K562 (cell line): ENCODE measurements at places on chromosomes 5 and 9.

DNA sequence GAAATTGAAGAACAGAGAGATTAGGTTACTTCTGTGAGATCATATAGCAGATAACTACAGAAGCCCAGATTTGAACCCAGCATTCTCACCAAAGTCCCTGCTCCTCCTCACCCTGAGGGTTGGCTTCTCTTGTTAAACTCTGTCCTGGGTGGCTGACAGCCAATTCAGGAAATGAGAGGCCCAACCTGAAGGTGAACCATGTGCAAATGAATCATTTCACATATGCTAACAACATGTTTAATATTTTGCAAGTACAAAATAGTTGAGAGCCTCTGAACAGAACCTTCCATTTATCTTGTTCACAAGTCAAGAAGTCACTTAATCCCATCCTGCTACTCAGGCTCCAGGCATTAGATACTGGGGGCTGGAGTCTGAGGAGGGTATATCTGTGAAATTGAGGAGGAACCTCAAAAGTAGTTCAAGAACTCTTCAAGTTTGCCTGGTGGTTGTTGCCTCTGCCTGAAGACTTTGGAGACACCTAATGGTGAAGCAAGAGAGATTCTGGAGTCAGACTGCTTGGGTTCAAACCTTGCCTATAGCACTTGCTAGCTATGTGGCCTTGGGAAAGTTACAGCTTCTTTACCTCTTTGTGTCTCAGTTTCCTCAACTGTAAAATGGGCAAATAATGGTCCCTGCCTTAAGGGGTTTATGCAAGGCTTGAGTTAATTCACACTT is 564.0 kb downstream of the PSAT1 start:
- DNase-seq = no peak

GRCh38 chr9:130337318-130337717 is 71.8 kb downstream of the HMCN2 start:
- DNase-seq = no peak

GRCh38 chr9:71755869-71756268 is 12.4 kb downstream of the CEMIP2 start:
- DNase-seq = no peak

- DNase-seq = peak; percentile 53
Measured at GRCh38 chr5:135569755-135570452, 8.9 kb downstream of the CXCL14 start.

- no peak for DNase-seq
Measured at GRCh38 chr5:94694671-94695070, 76.2 kb downstream of the SLF1 start.

DNA sequence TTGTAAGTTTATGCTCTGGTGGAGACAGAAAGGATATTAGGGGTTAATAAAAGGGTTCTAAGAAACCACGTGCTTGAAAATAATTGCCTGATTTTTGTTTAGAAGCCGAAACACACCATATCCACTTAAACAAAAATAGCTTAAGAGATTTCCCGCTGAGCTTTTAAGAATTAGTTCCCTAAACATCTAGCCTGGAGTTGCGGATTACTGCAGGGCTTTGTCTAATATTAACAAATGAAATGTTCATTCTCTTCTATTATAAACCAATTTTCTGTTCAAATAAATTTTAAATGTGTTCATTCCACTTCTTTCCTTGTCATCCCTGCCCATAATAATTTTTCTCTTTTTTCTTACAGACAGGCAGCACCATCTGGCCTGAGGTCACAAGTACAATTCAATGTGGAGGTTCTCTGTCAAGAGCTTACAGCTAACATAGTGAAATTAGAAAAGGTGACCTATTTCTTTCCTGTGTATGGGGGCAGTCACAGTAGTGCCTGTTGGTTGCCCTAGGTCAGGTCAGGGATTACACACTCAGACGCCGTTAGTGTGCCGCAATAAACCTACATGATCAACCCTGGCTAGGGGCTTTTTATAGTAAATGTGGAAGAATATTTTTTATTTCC is 65.3 kb downstream of the GRAMD2B start:
- DNase-seq = no peak

DNA sequence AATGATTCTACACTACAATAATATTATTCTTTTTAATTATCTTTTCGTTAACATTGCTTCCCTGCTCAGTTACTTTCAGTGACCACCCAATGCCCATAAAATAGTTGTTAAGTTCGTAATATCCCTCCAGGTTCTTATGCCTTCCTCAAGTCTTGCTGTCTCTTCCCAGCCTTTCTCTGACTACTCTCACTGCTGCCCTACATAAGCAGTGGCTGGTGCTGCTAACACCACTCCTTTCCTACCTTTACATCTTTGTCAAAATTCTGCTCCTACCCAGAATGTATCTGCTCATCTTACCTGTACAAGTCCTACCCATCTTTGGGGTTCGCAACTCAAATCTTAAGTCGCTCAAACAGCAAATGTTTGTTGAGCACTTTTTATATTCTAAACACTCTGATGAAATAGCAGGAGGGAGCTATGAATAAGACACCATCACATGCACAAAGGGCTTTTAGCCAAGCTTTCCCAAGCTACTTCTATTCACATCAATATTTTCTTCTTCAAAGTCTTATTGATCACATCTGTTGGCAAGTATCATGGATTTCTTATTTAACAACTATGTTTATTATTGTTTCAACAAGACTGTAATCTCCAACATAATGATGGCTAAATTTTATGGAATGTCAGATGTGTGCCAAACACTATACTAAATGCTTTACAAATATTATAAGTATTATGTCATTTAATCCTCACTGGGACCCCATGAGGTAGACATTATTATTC is 29.5 kb downstream of the SLC25A46 start:
- DNase-seq = no peak

GRCh38 chr9:72786948-72787347 is 165.9 kb downstream of the ALDH1A1 start:
- no peak for DNase-seq

- DNase-seq = no peak
Measured at GRCh38 chr9:122444041-122444733, 33.5 kb downstream of the OR1J1 start.

DNA sequence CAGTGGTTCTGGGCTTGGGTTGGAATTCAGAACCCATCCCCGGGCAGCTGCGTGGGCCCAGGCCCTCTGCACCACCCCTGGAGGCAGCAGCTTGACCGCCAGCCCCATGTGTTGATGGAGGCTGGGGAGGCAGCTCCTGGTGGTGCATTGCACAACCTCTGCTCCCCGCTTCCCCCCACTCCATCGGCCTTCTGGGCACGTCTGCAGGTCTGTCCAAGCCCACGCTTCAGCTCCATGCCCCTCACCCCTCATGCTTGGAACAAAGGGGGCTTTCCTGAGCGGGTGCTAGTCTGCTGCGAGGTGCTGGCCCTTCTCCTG is 1.4 kb downstream of the NCS1 start:
- no peak for DNase-seq

GRCh38 chr5:177980743-177981151 is 15.3 kb downstream of the PROP1 start:
- DNase-seq = no peak

DNA sequence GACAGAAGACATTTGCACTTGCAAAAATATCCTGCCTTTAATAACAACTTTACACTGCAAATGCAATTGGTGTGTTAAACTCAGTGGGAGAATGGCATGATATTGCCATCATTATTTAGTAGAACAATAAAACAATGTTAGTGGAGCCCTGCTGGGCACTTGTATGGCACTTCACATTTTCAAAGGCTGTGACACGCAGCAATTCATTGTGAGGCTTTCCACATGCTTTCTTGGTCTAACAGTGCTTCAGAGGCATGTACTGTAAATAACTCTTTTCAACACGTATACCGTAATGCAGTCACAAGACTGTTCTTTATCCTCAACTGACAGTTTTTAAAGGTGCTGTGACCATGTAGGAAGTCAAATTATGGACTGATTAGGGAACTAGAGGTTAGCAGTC is 155.5 kb upstream of the EPB41L4A start:
- DNase-seq = no peak

- DNase-seq = no peak
Measured at GRCh38 chr9:77188242-77188641, 10.9 kb downstream of the VPS13A start.

DNA sequence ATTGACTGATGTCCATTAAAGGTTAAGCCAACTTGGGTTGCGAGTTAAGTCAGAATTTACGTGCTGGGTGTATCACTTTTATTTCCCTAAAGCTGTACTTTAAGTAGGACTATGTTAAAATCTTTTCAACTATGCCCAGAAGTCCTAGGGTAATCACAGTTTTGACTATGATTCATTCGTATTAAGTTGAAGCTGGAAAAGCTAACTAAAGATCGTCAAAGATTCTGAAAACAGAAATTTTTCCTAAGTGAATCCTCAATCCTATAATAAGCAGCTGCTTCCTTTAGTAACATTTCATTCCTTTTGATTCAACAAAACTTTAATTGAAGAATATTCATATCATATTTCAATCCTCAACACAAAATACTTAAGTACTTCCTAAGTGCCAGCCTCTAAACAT is 460.4 kb downstream of the ACTL7B start:
- no peak for DNase-seq

- no peak for DNase-seq
Measured at GRCh38 chr9:96187151-96187555, 114.8 kb downstream of the HSD17B3 start.

DNA sequence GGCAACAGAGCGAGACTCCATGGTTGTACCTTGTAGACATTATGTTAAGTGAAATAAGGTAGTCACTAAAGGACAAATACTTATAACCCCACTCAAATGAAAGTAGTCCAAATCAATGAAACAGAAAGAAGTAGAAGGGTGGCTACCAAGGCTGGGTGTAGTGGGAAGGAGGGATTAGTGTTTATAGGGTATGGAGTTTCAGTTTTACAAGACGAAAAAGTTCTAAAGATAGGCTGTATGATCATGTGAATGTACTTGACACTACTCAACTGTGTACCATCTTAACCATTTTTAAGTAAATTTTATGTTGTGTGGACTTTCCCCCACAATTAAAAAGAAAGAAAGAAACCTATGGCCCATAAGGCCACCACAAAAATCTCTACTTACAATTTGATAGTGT is 32.2 kb downstream of the ALDH7A1 start:
- DNase-seq = no peak

DNA sequence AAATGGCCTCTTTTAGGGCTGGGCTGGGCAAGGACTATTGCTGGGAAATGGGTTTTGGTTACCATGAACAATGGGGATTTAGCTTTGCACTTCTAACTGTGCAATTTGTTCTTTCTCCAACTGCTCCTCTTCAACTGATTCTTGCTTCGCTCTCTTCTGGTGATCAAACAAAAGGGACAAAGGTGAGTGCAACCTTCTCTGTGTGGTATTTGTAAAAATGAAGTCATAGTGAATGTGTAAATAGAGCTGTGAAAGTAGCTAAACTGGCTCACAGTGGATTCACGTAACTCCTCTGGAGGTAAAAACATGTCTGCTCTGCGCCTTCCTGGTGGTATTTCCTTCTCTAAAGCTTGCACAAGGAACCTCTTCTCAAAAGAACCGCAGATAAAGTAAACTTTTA is 20.9 kb upstream of the SPINK14 start:
- no peak for DNase-seq

DNA sequence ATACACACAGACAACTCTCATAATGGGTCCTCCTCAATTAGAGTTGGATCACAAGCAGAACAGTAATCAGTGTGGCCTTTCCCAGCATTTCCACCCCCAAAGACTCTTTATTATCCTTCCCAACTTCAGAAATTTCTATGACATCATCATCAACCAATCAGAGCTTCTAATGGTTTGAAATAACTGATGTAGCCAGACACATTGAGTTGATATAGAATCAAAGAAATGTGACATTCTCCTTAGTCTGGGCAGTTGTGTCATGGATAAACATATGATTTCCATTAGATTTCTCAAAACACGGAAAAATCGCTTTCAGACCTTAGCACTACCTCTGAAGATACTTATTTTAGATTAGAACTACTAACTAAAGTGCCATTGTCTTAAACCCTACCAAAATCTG is 75.7 kb upstream of the NFIB start:
- no peak for DNase-seq
